ENCODE measurements at places on chromosomes 7 and 10.

- DNase-seq = no peak
These were observed 91.6 kb upstream of the IKZF1 start for GRCh38 chr7:50212666-50213621.

- DNase-seq = no peak
These were observed 446.9 kb downstream of the PTPRN2 start for GRCh38 chr7:158140538-158141220.

DNA sequence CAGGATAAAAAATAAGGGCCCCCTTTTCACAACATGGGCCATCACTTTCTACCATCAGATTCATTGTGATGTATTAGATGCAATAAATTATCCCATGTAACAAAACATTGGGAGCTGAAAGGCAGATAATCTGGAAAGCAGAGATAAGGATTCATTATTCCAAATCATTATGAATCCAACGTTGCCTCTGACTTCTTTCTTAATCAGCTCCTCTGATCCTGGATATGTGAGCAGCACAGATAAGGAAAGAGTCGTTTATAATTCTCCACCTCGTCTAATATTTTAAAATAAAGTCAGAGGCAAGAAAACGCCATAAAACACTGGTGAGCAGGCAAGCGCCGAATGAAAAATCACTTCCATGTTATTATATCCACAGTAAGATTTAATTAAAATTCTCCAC, 13.8 kb upstream of the GATA3 start:
- no peak for DNase-seq

DNA sequence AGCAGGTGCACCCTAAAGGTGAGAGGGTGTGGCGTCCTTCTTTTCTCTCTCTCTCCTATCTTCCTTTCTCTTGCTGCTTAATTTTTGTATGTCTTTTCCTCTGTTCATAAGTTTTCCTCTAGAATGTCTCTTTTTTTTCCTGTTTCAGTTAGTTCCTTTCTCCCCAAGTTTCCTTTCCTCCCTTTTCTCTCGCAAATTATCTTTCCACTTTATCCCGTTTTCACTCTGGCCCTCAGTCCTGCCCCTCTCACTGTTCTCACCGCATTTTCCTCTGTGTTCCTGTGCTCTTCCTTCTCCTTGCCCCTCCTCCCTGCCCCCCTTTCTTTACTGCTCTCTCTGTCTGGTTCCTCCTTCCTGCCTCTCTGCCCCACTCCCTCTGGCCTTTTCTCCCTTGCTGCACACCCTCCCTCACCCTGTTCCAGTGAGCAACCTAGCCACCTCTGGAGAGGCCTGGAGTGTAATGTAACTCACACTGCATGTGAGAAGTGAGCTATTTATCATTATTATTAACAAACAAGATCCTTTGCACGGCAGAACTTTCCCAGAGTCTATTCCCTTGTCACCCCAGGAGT, 158.5 kb downstream of the C10orf105 start:
- no peak for DNase-seq

DNA sequence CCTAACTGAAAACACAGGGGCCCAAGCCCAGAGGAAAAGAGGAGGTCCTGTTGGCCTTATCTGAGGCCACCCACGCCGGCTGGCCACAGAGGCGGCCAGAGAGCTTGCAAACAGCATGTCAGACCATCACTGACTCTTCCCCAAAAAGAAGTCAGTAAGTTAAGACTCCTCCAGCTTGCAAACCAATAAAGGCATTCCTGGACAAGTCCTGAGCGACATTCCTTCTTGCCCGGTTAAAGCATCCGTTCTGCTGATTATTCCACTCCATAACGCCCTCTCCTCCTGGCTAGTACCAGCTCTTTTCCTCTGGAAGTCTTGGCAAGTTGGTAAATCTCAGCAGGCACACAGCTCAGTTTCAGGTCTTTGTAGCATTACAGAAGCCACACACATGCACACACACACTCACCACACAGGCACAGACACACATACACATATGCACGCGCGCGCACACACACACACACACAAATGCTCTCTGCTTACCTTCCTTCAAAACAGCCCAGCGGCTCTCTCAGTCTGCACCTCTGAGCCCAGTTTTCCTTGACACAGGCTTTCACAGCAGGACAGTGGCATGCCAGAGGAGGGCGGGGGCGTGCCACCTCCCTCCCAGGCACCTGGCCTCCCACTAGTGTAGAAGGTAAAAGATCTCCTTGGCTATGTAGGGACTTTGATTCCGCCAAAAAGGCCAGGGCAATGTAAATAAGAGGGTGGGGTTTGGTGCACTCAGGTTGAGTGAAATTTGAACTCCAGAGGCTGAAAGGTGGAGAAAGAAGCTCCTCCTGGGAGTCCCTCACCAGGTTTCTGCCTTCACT, 201.4 kb downstream of the TNS3 start:
- no peak for DNase-seq

DNA sequence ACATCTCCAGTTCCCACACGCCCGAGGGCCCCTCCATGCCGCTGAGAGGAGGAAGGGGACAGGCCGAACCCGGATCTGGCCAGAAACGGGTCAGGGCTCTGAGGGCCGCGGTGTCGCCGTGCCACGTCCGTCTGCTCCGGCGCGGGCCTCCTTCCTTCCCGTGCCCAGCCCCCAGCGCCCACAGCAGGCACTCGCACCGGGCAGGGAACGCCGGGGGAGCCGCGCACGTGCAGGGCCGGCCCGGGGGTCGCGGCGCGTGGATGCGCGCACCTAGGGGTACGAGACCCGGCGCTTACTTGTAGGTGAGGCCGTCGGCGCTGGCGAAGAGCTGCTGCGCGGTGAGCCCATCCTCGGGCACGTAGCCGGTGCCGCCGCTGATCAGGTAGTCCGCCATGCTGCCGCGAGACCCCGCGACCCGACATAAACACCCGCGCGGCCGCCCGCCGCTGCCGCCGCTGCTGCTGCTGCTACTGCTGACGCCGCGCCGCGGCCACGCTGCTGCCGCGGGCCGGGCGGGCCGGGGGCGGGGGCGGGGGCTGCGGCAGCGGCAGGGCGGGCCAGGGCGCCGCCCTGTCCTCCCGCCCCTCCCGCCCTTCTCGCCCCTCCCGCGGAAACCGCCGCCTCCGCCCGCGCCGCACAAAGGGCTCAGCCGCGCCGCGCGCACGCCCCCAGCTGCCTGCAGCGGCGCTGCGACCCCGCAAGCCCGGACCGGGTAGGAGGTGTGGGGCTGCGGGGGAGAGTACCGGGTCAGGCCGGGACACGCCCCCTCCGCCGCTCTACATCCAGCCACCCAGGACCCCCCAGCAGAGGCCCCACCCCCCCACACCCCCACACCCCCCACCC, 4.1 kb downstream of the IMPDH1 start:
- peak; percentile 80 for DNase-seq

- DNase-seq = peak; percentile 12
These were observed 10.3 kb downstream of the CNTNAP2 start for GRCh38 chr7:146126767-146127509.

All from NCI-H82 (cell line).